Aorta (tissue), 5 donors: ENCODE measurements at places on chromosomes 3 and 15. TPM values are rescaled to one million over a fixed set of nuclear protein-coding genes. Genes with fewer than 3 reads are reported as not detected.

GPR149 gene
- not detected for total RNA-seq

NSUN3 gene
- 20.0 TPM for total RNA-seq

SLC28A1 gene
- 4.1 TPM for total RNA-seq

RTP1 gene
- 0.16 TPM for total RNA-seq

CCDC33 gene
- not detected for total RNA-seq

THSD4 gene
- total RNA-seq = 53.8 TPM

CAV3 gene
- not detected for total RNA-seq

DNA sequence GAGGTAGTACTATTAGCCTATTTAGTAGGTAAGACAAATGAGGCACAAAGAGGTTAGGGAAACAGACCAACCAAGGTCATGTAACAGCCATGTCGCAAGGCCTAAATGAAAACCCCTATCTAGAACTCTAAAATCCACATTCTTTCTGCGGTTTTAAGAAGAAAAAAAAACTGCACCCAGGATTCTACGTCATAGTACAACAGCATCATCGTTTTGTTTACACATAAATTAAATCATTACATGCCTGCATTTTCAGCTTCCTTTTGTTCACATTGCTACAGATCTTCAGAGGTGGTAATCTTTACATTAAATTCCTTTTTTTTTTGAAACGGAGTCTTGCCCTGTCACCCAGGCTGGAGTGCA, 548 bp upstream of the PSMD6 start:
- H3K27ac ChIP-seq = no peak overlapping the region
- H3K27me3 ChIP-seq = no peaks in the 10 kb centered on the region
- H3K4me3 ChIP-seq = no peak overlapping the region
- no peaks in the 10 kb centered on the region for H3K4me1 ChIP-seq
- H3K36me3 ChIP-seq = no peaks in the 10 kb centered on the region

DNA sequence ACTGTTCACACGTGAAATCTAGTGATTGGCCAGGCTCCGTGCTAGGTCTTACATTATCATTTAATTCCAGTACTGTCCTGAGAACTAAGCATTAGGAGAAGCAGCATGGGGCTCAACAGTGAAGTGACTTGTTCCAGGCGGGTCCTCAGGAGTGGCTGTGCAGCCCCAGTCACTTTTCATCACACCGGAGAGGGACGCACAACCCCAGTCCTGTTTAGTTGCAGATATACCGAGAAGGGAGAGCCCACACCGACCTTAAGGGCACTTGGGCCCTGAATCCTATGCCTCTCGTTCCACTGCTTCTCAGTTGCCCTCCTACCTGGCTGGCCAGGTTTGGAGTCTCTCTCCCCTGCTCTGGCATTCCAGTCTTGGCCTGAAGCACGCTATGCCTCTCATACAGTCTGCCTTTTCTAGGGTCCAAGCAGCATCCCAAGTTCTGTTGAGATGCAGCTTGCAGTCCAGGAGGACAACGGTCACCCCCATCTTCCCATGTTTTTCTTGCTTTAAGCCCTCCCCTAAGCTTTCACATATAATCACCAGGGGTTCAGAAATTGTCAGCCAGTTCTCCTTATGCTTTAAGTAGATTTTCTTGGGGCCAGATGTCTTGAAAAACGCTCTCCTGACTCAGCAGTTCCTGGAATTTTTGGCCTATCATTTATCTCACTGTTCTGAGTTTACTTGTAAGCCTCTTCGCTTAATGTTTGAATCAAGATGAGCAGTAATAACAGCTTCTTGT, 10.1 kb downstream of the FAM131A start:
- no peaks in the 10 kb centered on the region for H3K36me3 ChIP-seq
- H3K27ac ChIP-seq = no peak overlapping the region
- DNase-seq = no peak
- no peaks in the 10 kb centered on the region for H3K4me1 ChIP-seq
- no peaks in the 10 kb centered on the region for H3K27me3 ChIP-seq
- no peak overlapping the region for H3K4me3 ChIP-seq

- no peaks in the 10 kb centered on the region for H3K4me1 ChIP-seq
- no peak overlapping the region for H3K4me3 ChIP-seq
- H3K27ac ChIP-seq = no peak overlapping the region
- no peaks in the 10 kb centered on the region for H3K36me3 ChIP-seq
- H3K27me3 ChIP-seq = no peaks in the 10 kb centered on the region
Observed at GRCh38 chr15:35928847-35929246, 382.9 kb upstream of the DPH6 start.

GRCh38 chr3:121793078-121793477, 41.8 kb downstream of the IQCB1 start:
- no peaks in the 10 kb centered on the region for H3K27me3 ChIP-seq
- no peak overlapping the region for H3K4me3 ChIP-seq
- no peaks in the 10 kb centered on the region for H3K4me1 ChIP-seq

DNA sequence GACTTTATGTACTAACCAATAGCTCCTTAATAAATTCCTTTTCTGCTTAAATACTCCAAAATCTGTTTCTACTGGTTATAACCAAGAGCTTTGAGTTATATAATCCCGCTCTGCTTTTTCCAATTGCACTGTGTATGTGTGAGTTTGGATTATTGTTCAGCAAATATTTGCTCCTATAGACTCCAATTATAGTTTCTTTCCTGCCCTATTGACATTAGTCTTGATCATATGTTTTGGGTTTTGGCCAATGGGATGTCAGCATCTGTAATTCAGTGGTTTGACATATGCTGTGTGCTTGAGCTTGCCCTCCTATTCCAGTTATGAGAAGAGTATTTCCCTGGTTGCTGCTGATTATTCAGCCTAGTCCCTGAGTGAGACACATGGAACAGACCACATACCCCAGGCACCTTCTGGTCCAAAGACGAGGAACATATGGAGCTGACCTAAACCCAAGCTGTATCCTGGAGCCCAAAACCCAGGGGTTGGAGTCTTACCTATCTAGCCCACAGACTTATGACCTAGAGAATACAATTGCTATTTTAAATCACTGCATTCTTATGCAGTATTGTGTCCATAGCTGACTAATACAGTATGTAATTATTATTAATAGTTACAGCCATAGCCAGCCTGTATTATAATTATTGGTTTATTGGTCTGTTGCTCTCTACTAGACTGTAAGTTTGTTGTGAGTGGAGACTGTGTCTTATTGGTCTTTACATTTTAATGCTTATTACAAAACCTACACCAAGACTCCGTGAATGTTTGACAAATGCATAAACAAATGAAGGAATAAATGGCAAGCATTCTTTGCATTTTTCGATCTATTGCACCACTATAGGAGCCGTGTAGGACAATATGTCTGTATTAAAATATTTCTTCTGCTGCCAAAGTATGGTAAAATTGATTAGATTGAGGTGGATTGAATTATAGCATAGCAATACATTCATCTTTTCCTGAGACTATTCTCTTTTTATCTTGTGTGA, 11.7 kb upstream of the ZNF280D start:
- H3K27me3 ChIP-seq = no peaks in the 10 kb centered on the region
- H3K4me3 ChIP-seq = no peak overlapping the region
- H3K36me3 ChIP-seq = no peaks in the 10 kb centered on the region
- H3K4me1 ChIP-seq = no peaks in the 10 kb centered on the region
- no peak for DNase-seq
- no peak overlapping the region for H3K27ac ChIP-seq

- H3K27ac ChIP-seq = no peak overlapping the region
- H3K36me3 ChIP-seq = no peaks in the 10 kb centered on the region
- no peak overlapping the region for H3K4me3 ChIP-seq
- H3K4me1 ChIP-seq = no peaks in the 10 kb centered on the region
- no peak for DNase-seq
- H3K27me3 ChIP-seq = no peaks in the 10 kb centered on the region
Observed at GRCh38 chr3:79597709-79598108, 170.1 kb downstream of the ROBO1 start.

- H3K36me3 ChIP-seq = no peaks in the 10 kb centered on the region
- no peaks in the 10 kb centered on the region for H3K27me3 ChIP-seq
- no peaks in the 10 kb centered on the region for H3K4me1 ChIP-seq
- no peak overlapping the region for H3K27ac ChIP-seq
- no peak for DNase-seq
Observed at GRCh38 chr3:40494698-40495097, 11.1 kb upstream of the ZNF620 start.

DNA sequence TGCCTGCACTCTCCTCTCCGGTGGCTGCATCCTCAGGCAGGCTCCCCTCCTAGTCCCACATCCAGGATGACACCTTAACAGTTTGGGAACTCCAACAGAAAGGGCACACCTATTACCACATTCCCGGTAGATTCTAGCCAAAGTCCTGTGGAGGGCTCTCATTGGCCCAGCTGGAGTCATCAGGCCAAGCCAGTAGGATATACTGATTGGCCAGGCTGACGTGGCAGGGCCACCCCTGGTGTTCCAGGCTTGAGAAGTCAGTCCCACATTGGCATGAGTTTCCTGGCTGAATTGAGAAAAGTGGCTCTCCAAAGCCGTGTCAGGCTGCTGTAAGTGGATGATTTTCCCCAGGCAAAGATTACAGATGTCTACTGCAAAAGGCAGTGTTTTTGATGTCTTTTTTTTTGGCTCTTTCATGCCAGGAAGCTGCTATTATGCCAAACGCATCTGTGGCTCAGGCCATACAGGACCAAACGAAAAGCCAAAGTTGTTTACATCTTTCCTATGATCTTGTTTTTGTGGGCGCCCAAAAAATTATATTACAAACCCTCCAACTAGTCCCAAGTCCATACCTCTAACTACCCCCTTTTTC, 6.6 kb upstream of the BLM start:
- no peak for DNase-seq
- H3K27ac ChIP-seq = no peak overlapping the region
- no peaks in the 10 kb centered on the region for H3K27me3 ChIP-seq
- H3K4me1 ChIP-seq = no peaks in the 10 kb centered on the region

DNA sequence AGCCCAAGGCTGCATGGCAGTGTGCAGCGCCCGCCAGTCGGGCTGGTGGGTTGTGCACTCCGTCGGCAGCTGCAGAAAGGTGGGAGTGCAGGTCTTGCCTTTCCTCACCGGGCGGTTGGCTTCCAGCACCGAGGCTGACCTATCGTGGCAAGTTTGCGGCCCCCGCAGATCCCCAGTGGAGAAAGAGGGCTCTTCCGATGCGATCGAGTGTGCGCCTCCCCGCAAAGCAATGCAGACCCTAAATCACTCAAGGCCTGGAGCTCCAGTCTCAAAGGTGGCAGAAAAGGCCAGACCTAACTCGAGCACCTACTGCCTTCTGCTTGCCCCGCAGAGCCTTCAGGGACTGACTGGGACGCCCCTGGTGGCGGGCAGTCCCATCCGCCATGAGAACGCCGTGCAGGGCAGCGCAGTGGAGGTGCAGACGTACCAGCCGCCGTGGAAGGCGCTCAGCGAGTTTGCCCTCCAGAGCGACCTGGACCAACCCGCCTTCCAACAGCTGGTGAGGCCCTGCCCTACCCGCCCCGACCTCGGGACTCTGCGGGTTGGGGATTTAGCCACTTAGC, 4.3 kb downstream of the ISL2 start:
- no peaks in the 10 kb centered on the region for H3K36me3 ChIP-seq
- DNase-seq = no peak
- H3K27me3 ChIP-seq = no peaks in the 10 kb centered on the region
- H3K4me1 ChIP-seq = no peaks in the 10 kb centered on the region
- H3K4me3 ChIP-seq = no peak overlapping the region
- no peak overlapping the region for H3K27ac ChIP-seq

DNA sequence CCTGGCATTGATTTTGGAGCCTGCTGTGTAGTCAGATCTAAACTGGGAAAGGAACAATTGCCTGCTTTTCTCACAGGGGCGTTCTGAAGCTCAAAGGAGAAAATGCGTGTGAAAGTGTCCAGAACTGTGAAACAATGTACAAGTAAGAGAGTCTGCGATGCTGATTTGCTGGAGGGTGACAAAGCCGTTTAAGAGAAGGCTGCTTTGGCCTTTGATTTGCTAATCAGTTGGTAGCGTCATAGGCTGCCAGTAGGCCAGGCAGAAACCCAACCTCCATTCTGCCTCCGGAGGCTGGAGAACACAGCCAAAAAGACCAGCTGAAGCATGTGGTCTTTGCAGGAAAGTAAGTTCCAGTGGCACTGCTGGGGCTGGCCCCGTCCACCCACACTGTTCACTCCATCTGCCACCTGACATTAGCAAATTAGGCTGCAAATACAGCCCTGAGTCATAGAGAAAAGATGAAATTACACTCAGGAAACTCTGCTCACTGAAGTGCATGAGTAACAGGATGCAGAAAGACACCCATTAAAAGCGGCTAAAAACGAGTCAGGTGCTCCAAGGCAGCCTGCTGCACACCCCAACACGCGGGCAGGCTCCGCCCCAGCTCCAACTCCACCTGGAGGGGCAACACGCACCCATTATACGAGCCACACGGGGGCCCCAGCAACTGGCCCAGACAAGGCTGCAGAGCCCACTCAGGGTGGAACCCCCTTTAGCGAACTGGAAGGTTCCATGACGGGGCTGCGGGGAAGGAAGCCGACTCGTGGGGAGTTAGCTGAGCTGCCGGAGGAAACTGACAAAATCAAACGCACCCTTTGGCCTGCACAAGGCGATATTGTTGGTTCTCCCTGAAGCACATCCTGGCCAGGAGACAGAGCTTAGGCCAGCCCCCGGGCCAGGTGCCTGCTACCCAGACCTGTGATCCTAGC, 31.6 kb downstream of the ZDHHC19 start:
- H3K27ac ChIP-seq = no peak overlapping the region
- no peaks in the 10 kb centered on the region for H3K36me3 ChIP-seq
- no peak overlapping the region for H3K4me3 ChIP-seq
- H3K27me3 ChIP-seq = no peaks in the 10 kb centered on the region
- DNase-seq = peak; percentile 51

GRCh38 chr15:81433462-81433861, 59.4 kb upstream of the TMC3 start:
- H3K36me3 ChIP-seq = no peaks in the 10 kb centered on the region
- no peak overlapping the region for H3K4me3 ChIP-seq
- no peaks in the 10 kb centered on the region for H3K4me1 ChIP-seq
- DNase-seq = no peak
- no peaks in the 10 kb centered on the region for H3K27me3 ChIP-seq
- H3K27ac ChIP-seq = no peak overlapping the region

DNA sequence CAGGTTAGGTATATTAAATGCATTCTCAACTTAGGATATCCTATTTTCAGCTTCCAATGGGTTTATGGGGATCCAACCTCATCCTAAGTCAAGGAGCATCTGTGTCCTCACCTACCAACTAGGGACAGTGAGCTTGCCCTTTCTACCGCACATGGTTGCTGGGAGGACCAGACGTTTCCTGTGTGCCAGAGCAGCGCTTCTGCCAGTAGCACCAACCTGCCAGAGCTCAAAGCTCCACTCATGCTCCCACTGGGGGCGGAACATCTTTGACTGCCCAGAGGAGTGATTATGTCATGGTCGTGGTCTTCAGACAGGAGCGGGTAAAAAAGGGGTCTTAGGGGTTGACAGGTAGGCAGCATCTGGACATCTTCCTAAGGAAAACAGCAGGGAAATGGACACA, 24.7 kb downstream of the XPC start:
- H3K4me1 ChIP-seq = no peaks in the 10 kb centered on the region
- peaks cover 2% of the 10 kb centered on the region for H3K36me3 ChIP-seq
- no peak for DNase-seq
- H3K27ac ChIP-seq = no peak overlapping the region

- peaks cover 2% of the 10 kb centered on the region for H3K4me1 ChIP-seq
- H3K27me3 ChIP-seq = no peaks in the 10 kb centered on the region
- DNase-seq = no peak
- no peaks in the 10 kb centered on the region for H3K36me3 ChIP-seq
- peak overlapping the region; percentile 82 for H3K4me3 ChIP-seq
Observed at GRCh38 chr3:484341-484740, 287.8 kb downstream of the CHL1 start.
